Activated effector memory CD4-positive, alpha-beta T cell treated with anti-CD3 and anti-CD28 coated beads, Interleukin-2, amount 50 U/mL, for 16 hours (primary cell): ENCODE measurements at places on chromosomes 3 and 15.
A peak's percentile ranks its signal among the peaks of the same experiment; 100 is the strongest.

DNA sequence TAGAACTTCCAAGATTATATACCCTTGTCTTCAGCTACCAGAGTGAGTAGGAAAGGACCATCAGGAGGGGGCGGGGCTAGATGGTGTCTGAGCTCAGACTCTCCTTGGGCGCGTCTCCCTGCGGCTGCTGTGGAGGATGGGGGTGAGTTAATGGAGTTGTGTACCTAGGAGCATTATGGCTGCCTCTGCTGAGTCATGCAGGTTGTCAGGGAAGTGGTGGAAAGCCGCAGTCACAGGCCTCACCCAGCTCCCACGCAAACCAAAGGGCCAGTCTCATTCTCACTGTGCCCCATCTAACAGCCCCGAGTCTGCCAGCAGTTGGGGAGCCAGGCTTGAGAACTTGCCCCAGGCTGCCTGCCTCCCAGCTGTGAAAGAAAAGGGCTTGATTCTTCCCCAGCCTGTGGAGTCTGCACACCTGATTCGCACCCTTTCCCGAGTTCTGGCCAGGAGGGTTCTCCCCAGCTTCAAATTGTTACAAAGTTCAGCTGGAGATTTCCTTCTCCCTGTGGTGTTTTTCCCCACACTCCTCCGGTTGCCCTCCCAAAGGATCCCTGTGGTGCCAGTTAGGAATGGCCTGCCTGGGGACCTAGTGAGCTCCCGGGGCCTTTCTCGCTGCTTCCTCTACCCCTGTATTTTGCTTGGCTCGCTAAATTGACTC is 143.3 kb downstream of the HCN4 start:
- DNase-seq = peak; percentile 76

DNA sequence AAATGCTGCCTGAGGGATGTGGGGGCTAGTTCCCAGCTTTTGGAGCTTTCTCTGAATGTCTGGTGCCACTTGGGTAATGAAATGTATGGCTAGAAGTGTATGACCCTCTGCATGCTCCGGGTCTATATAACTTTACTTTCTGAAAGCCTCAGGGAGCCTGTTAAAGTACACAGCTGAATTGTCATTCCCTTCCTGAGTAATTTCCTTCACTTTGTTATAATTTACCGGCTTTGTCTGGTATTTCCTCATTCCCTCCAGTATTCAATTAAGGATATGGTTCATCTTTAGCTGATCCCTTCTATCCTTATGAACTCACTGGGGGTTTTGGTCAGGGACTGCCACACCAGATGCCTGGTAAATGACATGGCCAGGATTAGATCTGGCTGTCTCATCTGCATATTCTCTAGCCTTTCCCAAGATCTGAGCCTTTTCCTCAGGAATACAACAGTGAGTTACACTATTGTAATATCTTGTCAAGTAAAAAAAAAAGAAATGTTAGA is 620.3 kb downstream of the ZPLD1 start:
- no peak for DNase-seq

GRCh38 chr3:127049393-127049792 is 66.5 kb downstream of the PLXNA1 start:
- DNase-seq = peak; percentile 45

GRCh38 chr3:16998236-16998923 is 113.6 kb downstream of the PLCL2 start:
- no peak for DNase-seq

GRCh38 chr3:1532935-1533606 is 440.2 kb downstream of the CNTN6 start:
- no peak for DNase-seq

- DNase-seq = no peak
Measured at GRCh38 chr3:11903047-11903446, 56.4 kb upstream of the TAMM41 start.

- DNase-seq = no peak
Measured at GRCh38 chr3:159831466-159831865, 157.2 kb upstream of the IL12A start.

- DNase-seq = no peak
Measured at GRCh38 chr3:159139326-159139725, 337.5 kb downstream of the MFSD1 start.

GRCh38 chr3:21435871-21436270 is 315.1 kb downstream of the ZNF385D start:
- no peak for DNase-seq

DNA sequence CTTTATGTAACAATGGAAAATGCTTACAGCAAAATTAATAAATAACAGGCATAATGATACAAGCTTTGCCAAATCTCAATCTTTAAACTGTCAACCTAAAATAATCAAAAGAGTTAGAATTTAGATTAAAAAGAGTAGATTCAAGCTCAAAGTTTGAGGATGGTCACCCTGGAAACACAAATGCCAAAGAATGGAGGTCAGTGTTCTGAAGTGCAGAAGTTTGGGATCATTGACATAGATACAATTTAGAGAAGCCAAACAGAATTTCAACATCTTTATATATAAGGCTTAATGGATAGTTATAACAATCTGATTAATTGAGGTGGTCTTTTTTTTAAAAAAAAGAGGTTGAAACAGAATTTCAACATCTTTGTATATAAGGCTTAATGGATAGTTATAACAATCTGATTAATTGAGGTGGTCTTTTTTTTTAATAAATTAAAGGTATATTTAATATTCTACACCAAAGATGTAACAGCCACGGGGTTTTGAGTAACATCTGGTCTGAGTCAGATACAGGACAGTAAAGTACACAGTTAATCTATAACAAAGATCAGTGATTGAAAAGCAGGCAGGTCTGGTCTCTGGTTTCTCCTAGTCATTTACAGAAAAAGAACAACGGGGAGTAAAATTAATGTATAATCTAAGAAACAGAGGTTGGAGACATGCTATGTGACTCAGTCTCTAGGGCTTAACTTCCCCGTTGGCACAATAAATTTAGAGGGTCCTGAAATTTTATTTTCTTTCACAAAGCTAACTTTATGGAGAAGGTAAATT is 490.7 kb downstream of the GBE1 start:
- no peak for DNase-seq

- DNase-seq = no peak
Measured at GRCh38 chr3:160935413-160936095, 169.6 kb downstream of the B3GALNT1 start.

DNA sequence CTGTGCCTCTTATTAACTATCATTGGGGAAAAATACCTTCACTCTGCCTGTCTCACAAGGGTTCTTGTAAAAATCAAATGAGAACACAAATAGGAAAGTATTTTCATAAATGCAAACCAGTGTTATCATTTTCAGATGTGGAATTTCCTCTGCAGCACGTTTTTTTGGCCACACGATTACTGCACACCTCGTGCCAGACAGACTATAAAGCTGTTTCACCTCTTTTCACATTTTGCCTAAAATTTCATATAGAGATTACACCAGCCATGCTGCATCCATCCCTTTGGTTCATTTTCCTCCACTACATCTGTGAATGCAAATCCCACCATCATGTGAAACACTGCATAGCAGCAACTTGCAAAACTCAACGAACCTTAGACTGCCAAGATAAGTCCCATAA is 1.2 kb upstream of the TMOD2 start:
- no peak for DNase-seq

DNA sequence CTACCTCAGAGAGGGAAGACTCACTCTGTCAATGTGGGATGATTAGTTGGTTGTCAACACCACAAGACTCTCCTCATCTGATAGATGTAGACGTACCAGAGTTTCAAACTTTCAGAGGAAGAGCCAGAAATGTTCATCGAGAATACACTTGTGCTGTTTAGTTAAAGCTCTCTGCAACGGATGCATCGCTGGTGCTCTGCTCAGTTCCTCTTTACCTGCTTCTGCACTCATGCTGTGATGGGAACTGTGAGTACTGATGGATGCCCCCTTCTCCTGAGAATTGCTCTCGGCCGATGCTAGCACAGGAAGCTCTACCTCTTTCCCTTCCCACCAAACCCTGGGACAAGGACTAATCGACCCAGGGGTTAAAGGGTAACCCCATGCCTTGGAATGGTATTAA is 51.8 kb upstream of the CCDC54 start:
- no peak for DNase-seq

- no peak for DNase-seq
Measured at GRCh38 chr3:158260392-158260791, 150.5 kb downstream of the RSRC1 start.

DNA sequence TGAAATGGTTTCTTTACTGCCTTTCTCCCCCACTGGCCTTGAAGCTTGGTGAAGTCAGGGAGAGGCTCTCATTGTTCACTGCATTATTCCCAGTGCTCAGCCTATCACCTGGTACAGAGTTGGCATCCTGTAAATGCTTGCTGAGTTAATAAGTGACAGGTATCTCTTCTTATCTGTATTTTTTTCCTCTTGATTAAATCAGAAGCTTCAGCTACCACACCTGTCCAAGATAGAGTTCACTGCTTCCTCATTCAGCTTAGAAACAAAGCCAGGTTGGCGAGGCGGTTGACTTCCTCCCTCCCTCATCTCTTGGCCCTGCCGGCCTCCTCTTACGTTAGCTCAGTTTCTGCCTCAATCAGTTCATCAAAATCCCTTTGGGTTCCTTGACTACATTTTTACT is 142.8 kb downstream of the LIPC start:
- no peak for DNase-seq

DNA sequence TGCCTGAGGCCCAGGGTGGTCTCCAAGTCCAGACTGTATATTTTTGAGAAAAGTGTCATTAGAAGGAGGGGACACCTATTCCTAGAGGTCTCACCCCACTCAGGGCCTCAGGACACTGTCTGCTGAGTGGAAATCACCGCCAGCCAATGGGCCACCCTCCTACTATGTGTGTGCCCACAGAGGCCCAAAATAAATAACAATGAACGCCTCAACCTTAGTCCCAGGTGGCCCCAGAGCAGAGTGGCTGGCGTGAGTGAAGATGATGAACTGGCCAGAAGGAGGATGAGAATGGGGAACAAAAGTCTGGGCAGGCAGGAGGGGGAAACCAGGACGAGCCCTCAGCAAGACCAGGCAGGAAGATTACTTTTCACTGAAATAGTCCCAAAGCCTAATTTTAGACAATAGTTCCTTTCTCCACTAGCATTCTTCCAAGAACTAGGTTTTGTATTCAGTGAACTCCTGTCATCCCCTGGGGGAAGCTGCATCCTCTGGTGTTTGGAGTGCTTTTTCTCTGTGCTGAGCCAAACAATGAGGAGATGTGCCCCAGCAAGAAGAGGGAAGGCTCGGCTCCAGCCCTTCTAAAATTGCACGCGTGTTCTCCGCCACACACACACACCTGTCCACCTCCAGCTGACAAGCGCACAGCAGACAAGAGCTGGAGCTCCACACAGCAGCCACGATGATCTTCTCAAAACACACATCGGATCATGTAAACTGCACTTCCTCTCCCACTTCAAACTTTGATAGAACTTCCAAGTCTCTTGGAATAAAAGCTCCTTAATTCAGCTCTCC is 72.2 kb downstream of the ADCY5 start:
- no peak for DNase-seq

GRCh38 chr3:105174017-105174615 is 192.6 kb upstream of the ALCAM start:
- DNase-seq = no peak

DNA sequence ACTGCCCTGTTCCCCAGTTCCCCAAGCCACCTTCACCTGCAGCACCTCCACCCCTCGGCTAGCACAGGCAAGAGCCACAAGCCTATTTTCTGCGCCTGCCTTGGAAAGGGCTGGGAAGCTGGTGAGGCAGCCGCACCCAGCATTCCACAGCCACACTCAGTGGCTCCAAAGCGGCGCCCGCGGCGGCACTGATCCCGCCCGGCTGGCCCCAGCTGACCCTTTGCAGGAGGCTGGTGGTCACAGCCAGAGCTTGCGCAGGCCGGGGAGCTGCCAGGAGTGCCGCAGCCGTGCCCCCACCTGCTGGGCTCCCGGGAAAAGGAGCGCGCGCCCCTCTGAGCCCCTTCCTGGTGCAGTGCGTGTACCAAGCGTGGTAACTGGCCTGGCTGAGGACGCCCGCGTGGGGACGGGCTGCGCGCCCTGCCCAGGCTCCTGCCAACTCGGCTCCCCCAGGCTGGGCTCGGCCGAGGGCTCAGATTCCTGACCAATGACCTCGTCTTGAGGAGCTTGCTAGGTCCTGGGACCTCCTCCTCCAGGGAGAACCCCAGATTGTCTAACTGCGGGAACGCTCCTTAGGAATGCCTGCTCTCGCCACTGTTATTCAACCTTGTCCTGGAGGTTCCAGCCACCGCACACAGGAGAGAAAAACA is 13.3 kb downstream of the GRAMD2A start:
- DNase-seq = peak; percentile 31

GRCh38 chr3:194638991-194639605 is 5.9 kb upstream of the TMEM44 start:
- DNase-seq = no peak

GRCh38 chr3:119308355-119308754 is 14.2 kb downstream of the ARHGAP31 start:
- no peak for DNase-seq

GRCh38 chr3:149792452-149793270 is at the start of gene ANKUB1:
TSS of gene ANKUB1 (minus strand) at chr3:149792554. CDS start at chr3:149792366, 188 bp downstream.
- DNase-seq = no peak

- no peak for DNase-seq
Measured at GRCh38 chr3:122513386-122514122, 1.2 kb downstream of the KPNA1 start.

DNA sequence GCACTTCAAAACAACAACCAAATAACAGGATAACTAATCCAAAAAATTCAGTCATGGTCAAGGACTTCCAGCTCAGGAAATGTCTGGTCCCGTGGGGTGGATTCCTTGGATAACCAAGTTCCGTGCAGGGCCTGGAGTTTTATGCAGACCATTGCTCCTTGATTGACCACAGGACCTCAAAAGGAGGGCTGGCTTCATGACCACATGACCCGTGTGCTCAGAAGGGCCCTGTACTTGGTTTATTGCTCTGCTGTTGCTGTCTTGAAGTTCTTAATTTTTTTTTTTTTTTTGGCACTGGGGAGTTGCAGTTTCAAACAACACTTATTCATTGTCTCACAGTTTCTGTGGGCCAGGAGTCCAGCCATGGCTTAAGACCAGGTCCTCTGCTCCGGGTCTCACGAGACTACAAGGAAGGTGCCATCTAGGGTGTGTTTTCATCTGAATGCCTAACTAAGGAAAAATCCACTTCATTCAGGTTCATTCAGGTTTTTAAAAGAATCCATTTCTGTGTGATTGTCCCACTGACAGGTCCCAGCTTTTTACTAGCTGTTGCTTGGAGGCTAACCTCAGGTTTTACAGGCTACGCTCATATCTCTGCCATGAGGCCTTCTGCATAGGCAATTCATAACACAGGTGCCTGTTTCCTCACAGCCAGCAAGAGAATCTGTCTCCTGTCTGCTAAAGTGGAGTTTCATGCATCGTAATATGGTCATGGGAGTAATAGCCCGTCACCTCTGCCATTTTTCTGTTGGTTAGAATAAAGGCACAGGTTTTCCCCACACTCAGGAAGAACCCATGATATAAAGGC is 65.3 kb downstream of the FLNB start:
- DNase-seq = no peak

- DNase-seq = no peak
Measured at GRCh38 chr3:62662677-62663076, 212.5 kb downstream of the CADPS start.

- no peak for DNase-seq
Measured at GRCh38 chr3:71778353-71778752, 6.6 kb downstream of the PROK2 start.
